ENCODE measurements at places on chromosomes 3 and 15. TPM values are rescaled to one million over a fixed set of nuclear protein-coding genes. Genes with fewer than 3 reads are reported as not detected.

DNA sequence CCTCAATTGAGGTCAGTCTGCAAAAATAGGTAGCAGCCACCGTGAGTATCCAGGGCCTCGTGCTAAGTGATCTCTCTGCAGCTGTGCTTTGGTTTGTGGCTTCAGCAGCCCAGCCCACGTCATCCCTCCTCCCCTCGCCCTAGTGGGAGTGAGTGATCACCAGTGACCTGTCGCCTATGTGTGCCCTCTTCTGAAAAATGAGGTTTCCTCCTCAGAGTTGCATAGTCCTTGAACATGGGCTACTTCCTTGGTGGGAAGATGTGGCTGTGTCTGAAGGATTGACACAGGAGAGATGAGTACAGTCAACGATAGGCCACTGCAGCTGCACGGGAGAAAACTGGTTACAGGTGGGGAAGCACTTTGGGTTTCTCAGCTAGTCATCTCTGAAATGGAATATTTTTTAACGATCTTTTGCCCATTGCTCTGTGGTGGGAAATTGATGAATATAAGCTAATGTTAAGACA, 144.8 kb upstream of the BHLHE40 start:
- no peak for DNase-seq

GRCh38 chr15:59406446-59406845, 31.5 kb upstream of the FAM81A start:
- no peak for DNase-seq

The TMEM212 gene
- 0.40 TPM for total RNA-seq

DNA sequence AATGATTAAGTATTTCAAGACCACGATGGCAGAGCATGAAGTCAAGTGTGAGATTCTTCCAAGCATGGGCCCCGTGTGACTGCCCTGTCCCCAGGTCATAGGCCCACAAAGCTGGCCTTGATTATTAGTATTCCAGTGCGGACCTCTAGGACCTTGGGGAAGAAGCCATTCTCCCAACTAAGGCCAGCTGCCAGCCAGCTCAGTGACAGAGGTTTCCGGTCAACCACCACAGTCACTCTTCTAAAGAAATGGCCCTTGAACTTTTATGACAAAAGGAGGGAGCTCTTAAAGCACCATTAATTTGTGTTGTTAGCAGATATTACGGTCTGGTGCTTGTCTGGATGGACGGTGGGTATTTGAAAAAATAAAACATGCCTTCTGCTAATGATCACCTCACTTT, 28.0 kb downstream of the FAM3D start:
- DNase-seq, result no peak

GRCh38 chr15:81302701-81303109, 21.2 kb downstream of the STARD5 start:
- DNase-seq, result no peak

The PLCH1 gene
- 10.2 TPM for total RNA-seq

DNA sequence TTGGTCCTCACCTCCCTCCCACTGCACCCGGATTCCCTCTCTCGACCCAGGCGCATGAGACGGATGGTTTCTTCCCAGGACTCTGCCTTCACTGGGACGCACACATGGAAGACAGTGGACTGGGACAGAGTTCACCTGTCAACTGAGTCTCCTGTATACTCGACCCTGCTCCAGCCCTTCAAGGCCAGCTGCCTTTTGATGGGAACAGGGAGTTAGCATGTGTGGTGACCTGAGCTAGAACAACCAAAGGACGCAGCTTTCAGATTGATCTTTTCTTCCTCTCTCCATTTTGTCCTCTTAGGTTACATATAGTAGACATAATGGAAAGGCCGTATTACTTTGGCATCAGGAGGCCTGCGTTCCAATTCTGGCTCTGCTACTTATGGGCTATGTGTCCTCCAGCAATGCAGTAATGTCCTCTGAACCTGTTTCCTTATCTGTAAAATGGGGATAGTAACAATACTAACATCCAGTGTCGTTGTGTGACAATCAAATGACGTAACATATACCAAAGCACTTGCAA, 94.1 kb downstream of the PEX5L start:
- no peak for DNase-seq

GRCh38 chr3:129837065-129837642, 56.4 kb downstream of the TMCC1 start:
- no peak for DNase-seq

The CYP8B1 gene
- not detected for total RNA-seq

GRCh38 chr3:187983484-187984124, 170.4 kb upstream of the LPP start:
- DNase-seq, result no peak

The NTRK3 gene
- 49.5 TPM for total RNA-seq

The ERICH6 gene
- total RNA-seq, result 0.33 TPM

GRCh38 chr3:5565026-5565425, 377.5 kb downstream of the EDEM1 start:
- DNase-seq, result no peak

The DPPA2 gene
- total RNA-seq, result not detected

The TMEM158 gene
- total RNA-seq, result 4.8 TPM

- no peak for DNase-seq
Measured at GRCh38 chr3:138445654-138446053, 11.2 kb downstream of the ESYT3 start.
